Stimulated activated CD8-positive, alpha-beta memory T cell treated with anti-CD3 and anti-CD28 coated beads, Interleukin-7, amount 100 ng/mL, for 1 hour (primary cell): ENCODE measurements at places on chromosomes 11 and 22.

GRCh38 chr11:114892381-114893197, 214.3 kb downstream of the NXPE2 start:
- no peak for DNase-seq

DNA sequence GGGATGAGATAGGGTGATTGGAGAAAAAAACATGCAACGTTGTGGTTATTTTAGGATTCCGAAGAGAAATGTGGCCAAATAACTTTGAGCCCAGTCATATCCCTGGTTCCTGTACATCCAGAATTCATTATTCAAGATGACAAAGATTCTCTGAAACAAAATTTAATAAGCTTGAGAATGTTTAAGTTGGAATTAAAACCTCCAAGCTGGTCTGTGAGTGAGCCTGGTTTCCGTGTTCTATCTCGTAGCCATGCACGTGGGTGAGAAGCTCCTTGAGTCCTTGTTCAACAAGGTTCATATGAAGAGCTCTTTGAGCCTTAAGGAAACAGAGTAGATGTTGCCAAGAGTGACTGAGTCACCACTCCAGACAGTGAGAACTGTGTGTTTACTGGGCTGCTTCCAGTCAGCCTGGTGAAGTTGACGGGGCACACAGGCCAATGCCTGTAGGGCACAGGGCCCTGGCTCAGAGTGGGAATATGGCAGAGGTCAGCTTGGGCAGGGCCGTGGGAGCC, 206.5 kb downstream of the NAV2 start:
- DNase-seq, result no peak

GRCh38 chr11:113591117-113591516, 115.0 kb downstream of the TMPRSS5 start:
- no peak for DNase-seq

DNA sequence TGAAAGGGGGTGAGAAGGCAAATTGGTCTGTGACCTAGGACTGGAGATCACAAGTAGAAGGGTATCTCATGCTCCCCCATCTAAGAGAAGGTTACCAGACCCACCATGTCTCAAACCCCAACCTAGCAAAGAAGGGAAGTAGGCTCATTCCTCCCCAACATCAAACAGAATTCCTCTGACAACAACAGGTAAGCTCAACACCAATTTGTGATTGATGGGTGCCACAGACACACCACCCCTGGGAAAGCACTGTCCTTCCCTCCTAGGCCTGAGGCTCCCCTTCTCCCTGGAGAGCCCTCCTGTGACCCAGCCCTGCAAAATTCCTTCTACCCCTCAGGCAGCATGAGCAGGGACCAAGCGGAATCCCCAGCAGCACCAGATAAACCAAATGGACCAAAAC, 154.3 kb downstream of the BUD13 start:
- DNase-seq, result no peak

DNA sequence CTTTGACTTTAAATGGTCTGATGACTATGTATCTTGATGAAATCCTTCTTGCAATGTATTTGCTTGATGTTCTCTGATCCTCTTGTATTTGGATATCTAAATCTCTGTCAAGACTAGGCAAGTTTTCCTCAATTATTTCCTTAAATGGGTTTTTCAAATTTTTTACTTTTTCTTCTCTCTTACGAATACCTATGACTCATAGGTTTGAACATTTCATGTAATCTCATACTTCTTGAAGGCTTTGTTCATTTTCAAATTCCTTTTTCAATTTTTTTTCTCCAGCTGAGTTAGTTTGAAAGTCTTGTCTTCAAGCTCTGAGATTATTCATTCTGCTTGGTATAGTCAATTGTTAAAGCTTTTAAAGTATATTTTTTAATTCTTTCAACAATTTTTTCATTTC, 13.1 kb downstream of the OR10W1 start:
- DNase-seq, result no peak

DNA sequence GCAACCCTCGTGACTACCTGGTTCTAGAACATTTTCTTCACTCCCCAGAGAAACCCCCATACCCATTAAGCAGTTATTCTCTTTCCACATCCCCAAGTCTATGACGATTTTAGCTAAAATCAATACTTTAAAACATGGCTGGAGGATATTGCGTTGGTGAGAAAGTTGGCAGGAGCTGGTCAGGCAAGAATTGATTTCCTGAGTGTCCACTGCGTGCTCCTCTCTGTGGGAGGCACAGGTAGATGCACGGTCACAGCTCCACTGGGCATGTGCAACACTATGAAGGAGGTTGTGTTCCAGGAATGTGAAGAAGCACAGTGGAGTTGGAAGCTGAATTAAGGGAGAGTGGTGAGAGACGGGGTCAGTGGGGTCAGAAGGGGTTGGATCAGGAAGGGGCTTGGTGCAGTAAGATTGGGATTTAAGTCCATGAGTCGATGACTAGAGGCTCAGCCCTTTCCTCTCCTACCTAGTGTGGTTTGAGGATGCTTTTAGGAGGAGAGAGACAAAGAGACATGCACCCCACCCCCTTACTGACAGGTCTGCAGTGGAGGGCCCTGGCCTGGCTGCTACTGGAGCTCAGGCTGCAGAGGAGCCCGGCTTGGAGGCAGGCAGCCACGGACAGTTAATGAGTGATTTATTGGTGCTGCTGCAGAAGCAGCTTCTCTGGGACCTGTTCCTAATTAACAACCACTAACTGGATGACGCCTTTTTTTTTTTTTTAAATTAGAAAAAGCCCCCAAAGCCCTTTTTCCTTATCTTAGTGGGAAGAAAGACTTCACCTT, 395.6 kb downstream of the TENM4 start:
- no peak for DNase-seq

GRCh38 chr11:32527261-32528175, 56.1 kb upstream of the EIF3M start:
- DNase-seq, result no peak

DNA sequence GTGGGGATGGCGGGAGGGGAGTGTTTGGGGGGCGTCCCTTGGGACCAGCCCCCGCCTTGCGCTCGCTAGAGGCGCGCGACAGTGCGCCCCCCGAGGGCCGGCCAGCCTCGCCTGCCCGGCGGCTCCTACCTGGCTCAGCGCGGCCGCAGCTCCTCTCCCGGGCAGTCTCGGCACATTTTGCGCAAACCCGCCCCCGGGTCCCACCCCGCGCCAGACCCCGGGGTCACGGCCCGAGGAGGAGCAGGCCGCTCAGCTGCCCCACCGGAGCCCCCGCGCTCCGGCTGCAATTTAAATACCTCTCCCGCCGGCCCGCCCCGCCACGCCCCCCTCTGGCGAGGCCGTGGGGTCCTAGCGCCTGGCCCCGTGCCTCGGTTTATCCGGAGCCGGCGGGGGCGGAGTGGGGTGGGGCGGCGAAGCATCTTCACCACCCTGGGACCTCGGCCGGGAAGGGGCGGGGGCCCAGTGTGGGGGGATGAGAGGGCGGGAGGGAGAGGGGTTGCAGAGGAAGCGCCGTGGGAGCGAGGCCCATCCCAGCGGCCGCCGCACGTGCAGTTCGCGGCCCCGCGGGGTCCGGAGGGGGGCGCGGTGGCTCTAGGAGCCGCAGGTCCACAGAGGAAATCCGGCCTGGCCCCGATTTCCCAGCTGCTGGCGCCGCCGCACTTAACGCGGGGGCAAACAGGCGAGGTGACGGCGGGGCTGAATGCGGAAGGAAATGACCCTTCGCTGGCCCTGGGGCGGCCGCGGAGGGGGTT, at the start of gene LRRC32:
Gene LRRC32, minus strand, starts transcription at position 263 of the 752 bp plus-strand sequence. CDS start 4,793 bp downstream, outside the sequence.
- no peak for DNase-seq

GRCh38 chr11:67530282-67530592, 7.0 kb upstream of the CABP2 start:
- DNase-seq, result no peak

GRCh38 chr22:22750335-22751042, 106.1 kb downstream of the GGTLC2 start:
- no peak for DNase-seq

- DNase-seq, result no peak
Measured at GRCh38 chr11:115623021-115623451, 118.8 kb upstream of the CADM1 start.

GRCh38 chr11:127119356-127119755, 118.8 kb upstream of the KIRREL3 start:
- DNase-seq, result no peak

DNA sequence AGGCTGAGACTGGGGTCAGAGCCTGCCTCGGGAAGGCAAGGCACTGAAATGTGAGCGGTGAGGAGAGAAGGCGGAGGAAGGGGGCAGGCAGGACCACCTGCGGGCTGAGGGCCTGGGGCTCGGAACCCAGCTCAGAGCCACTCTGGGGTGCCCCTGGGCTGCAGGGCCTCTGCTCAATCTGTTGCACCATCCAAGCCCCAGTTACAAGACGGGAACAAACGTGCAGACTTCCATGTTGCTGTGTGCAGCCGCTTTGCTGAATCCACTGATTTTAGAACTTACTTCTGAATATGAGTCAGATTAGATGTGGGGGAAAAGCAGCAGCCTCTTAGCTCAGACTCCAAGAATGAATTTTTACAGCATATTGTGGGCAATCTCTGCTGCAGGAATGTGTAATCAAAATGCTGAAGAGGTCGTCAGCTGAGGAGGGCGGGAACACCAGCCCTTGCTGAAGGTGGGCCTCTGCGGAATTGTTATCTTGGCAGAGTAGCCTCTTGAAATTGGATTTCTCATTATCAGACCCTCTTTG, 21.6 kb downstream of the PARVG start:
- DNase-seq, result no peak

DNA sequence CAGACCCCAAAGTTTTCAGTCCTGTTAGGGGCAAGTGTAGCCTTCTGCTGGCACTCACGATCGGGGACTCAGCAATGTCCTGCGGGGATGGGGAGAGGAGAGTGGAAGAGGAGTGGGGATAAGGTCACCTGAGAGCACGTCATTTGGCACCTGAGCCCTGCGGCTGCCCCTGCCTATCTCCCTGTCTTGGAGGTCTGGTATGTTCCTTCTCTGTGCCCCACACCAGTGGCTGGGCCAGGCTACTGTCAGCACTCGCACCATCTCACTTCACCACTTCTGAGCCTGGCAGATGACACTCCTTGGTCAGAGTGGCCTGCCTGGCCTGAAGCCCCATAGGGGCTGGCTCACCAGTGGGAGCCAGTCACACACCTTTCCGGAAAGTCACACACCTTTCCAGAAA, 20.1 kb upstream of the CHADL start:
- no peak for DNase-seq

- no peak for DNase-seq
Measured at GRCh38 chr11:93285430-93285829, 45.1 kb upstream of the DEUP1 start.

GRCh38 chr11:9193316-9193715, 71.8 kb downstream of the DENND5A start:
- DNase-seq, result no peak

DNA sequence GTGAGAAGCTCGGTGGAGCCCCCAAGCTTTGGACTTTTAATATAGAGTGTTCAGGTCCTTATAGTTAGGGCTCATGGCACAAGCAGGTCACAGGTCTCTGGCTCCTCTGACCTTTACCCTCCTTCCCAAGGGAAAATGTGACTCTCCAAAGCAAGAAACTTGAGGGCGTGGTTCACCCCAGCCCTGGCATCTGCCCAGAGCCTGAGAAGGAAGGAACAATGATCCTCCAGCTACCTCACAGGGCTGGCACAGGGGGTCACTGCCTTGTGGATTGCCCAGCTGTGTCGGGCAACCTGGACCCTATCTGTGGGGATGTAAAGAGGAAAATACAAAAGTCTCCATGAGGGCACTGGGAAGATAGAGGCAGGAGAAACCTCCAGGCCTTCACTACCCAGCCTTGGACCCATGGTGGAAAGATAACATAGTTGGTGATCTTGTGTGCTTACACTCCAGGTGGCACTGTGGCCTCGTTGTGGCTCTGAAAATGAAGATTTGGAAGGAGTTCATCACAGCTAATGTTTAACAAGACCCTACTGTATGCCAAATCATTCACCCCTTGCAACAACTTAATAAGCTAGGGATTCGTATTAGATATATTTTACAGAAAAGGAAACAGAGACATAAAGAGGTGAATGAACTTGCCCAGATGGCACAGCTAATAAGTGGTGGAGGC, 3.8 kb upstream of the ZNF195 start:
- no peak for DNase-seq

DNA sequence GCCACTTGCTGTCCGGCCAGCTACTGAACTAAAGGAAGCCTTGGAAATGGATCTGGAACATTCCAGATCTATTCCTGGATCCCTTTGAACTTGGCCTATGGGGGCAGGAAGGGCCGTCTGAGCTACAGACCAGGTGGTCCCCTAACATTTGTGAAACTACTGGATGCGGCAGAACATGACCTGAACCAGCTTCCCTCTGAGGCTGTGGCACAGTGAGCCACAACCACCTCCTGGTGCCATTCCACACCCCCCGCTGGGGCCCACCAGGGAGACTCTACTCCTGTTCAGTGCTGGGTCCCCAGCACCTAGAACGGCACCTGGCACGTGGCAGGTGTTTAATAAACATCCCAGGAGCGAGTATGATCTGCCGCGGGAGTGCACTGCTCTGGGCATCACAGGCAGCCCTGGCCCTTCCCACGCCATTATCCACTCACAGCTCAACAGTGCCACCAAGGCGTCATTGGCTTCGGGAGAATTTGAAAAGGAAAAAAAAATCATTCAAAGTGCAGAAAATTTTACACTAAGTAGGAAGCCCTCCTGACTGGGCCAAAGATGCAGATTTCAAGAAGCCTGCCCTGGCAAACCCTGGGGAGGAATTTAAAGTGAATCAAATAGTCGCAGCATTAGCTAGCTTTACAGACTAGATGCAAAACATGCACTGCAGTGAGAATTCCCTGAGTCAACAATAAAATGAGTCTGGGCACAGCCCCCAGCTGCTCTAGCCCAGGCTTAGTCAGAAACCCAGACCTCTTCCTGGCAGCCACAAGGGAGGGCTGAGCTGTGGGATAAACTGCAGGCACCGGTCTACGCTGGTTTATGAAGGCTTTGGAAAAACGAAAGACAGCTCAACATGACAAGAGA, 14.3 kb upstream of the EFCAB6 start:
- no peak for DNase-seq

DNA sequence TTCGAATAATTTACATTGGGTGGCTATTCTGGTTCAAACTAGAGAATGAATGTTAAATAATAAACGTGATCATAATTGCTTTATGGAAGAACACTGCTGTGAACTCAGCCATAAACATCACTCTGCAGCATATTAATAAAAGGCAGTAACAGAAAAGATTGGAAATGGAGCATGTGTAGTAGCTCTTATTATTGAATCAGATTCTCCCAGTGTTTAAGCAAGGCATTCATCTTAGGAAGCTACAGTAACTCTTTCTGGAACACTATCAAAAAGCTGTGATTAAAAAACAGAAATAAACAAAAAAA, 34.7 kb downstream of the ELMOD1 start:
- DNase-seq, result no peak

- peak; percentile 10 for DNase-seq
Measured at GRCh38 chr22:27885977-27886842, 32.8 kb downstream of the PITPNB start.
